Left cardiac atrium (tissue), 4 donors: ENCODE measurements at places on chromosomes 4 and X.

DNA sequence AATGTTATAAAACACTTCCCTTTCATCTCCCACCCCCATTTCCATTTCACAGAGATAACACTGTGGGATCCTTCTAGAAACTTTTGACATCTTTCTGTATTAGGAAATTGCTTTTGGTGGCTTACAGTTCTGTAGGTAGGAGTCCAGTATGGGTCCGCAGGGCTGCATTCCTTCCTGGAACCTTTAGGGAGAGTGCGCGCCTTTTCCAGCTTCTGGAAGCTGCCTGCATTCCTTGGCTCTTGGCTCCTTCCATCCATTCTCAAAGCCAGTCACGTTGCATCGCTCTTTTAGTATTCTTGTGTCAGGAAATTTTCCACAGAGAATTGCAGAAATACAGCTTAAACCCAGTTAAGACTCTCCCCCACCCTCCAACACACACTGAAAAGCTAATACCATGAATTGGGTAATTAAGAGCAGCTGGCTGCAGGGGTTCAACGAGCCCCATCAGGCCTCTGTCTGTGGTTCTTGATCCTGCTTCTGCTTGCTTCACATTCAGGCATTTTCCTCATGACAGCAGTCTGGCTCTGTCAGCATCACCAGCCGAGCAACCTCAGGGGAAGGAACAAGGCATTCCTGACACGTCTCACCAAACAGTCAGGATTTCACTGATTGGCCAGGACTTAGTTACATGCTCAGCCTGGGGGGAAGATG, 48.8 kb downstream of the SEPTIN11 start:
- no peak for DNase-seq

- DNase-seq: no peak
Observed at GRCh38 chr4:166091912-166092510, 219.0 kb downstream of the TLL1 start.

DNA sequence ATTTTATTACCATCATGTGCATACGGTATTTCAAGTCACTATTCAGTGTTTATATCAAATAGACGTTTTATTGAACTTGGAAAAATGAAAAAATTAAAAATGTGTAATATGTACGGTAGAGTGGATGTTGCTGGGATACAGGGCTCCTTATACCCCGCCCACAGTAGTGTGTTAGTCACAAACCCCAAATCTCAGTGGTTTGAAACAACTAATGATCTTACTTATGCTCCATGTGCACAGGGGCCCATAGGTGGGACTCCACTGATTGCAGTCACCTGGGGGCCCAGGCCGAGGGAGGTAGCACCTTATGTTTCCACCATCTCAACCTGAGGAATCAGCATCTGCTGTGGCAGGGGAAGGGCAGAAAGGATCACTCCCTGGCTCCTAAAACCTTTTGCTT, 18.1 kb downstream of the LSM6 start:
- no peak for DNase-seq

- DNase-seq: no peak
Observed at GRCh38 chr4:5808081-5808741, 84.7 kb downstream of the CRMP1 start.

- DNase-seq: no peak
Observed at GRCh38 chrX:48909703-48910294, 1.6 kb downstream of the SLC35A2 start.

GRCh38 chr4:181939199-181939945, 303.8 kb upstream of the TENM3 start:
- no peak for DNase-seq

DNA sequence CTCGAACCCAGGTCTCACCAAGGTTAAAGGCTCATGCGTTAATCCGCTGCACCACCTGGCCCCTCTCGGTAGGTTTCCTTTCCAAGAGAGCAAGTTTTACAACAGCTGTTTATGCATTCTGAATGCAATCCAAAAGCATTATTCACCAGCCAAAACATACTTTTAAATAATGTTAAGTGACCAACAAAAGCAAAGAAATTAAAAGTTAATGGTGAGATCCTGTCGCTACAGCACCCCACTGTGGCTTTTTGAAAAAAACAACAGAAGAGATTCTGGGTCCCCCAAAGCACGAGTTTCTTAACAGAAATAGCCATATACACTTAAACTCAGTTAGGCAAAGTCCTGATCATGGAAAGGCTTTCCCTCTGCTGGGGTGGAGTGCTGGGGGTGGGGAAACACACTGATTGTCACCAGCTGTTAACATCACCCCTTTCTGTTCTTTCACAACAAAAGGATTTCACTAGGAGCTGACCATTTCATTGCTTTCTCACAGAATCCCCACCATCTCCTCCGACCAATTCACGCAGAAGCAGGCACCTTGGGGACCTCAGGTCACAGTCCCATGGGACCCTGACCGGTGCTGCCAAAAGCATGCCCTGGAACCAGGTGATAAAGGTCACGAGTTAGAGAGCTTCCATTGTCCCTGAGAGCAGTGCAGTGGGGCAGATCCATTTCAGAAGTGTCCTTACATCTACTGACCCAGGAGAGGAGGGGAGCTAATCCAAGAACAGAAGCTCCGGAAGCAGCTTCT, 51.2 kb downstream of the ZNF827 start:
- DNase-seq: no peak

DNA sequence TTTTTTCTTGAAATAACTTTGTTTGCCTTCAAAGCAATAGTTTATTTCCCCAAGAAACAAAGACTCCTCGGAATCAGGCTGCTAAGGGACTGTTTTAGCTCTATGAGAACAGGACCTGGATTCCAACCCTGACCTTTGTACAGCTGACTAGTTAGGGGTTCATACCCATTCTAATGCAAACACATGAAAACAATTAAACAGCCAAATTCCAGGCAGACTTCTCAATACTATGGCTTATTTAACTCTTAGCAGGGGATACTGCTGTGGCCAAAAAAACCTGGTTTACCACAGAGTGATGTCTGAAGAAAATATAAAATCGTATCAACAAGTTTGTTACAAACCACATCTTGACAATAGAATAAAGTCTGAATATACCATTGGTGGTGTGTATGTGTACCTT, 129.6 kb upstream of the INTU start:
- DNase-seq: no peak

DNA sequence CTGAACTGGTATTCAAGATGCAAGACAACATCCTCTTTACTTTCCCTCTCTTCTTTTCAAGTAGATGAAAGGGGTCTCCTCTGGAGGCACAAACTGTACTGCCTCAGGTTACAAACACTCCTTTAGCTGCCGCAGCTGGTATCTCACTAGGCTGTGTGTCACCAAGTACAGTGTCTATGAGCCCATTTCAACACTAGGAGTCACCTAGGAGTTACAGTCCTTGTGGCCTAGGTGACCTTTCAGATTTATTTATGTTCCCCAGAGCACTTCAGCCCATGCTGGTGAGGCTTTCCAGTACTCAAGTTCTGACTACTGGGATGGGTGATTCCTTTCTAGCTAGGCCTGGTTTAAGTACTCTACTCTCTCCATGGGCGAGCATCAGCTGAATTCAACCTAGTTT, 32.4 kb upstream of the TMLHE start:
- DNase-seq: no peak

DNA sequence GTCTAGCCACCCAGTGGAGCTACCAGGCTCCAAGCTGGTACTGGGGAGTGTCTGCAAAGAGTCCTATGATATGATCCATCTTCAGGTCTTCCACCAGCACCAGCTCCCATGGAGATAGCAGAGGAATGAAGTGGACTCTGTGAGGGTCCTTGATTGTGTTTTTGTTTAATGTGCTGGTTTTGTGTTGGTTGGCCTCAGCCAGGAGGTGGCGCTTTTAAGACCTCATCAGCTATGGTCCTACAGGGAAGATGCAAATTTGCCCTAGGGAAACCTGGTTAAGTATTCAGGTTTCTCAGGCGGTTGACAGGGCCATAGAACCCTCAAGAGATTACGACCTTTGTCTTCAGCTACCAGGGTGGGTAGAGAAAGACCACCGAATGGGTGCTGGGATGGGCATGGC, 1141.1 kb downstream of the STIM2 start:
- DNase-seq: no peak

DNA sequence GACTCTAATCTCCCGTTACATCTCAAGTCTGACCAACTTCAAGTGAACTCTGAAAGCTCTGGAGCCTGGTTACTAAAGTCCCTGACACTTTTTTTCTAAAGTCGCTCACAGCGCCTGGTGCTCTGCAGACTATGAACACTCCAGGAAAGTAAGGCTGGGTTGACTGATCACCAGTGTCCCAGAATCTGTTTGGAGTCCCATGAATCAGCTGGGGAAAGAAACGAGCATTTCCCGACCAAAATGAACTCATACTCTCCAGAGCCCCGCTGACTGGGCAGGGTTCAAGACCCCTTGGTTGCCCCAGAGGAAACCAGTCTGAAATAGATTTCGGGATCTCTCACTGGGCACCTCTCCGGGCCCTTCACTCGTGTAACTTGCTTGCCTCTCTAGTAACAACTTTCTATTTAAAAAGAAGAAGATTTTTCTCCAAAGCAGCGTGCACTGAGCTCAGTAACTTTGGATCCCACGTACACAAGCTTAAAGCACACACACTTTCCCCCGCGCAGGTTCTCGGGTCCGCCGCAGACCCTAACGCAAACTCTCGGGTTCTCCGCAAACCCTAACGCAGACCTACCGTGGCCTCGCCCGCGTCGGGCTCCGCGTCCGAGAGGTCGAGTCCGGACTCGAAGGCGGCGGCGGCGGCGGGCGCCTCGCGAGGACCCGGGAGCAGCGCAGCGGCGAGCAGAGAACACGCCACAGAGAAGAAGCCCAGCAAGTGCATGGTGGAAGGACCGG, 964 bp downstream of the VEGFC start:
- DNase-seq: peak; percentile 29
